Type B pancreatic cell (in vitro differentiated cells): ENCODE measurements at places on chromosomes 5 and 9.

DNA sequence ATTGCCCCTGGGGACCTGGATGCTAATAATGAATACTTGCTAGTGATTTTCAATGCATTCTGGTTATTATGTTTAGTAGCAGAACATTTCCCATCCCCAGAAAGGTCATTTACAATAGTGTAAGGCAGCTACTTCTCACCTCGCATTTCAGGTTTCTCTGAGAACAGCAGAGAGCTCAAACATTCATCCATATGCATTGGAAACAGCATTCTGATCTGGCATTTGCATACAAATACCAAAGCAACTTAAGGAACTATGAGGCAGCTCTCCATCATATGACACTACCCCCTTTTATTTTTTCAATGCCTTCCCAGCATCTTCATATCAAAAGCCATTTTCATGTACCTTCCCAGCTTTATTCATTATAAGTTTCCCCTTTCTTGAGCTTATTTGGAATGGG, 6.4 kb downstream of the PPP2R2B start:
- no peak for DNase-seq

DNA sequence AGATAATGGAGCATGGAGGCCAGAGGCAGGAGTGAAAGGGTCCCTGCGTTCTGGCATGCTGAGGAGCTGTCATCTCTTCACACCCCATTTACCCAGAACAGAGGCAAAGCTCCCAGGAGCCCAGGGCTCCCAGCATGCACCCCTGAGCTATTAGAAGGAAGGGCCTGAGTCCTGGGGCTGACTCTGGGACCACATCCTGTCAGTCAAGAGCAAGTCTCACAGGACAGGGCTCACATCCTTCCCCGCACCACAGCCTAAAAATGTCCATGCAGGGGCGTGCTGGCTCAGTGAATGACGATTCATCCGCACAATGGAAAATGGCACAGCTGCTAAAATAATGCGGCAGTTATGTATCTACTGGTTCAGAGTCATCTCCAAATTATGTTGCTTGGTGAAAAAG, 31.4 kb downstream of the CAMK2A start:
- no peak for DNase-seq

DNA sequence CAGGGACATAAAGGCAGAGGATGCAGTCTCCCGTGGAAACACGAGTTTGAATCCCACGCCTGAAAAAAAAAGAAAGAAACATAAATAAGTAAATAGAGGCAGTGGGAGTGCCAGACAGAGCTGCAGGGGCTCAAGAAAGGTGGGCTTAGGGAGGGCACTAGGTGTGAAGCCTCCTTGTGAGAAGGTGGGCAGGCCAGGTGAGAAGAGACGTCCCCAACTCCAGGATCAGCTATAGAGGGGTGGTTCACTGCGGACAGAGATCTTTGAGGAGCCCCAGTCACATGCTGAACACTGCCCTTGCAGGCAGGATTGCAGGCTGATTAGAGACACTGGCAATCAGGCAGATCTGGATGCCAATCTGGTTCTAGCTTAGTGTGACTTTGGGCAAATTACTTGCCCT, 172.1 kb downstream of the RGS3 start:
- DNase-seq = no peak

GRCh38 chr9:27945386-27945785, 372.1 kb upstream of the C9orf72 start:
- DNase-seq = no peak

GRCh38 chr9:33136721-33137670, 30.1 kb downstream of the B4GALT1 start:
- DNase-seq = no peak

DNA sequence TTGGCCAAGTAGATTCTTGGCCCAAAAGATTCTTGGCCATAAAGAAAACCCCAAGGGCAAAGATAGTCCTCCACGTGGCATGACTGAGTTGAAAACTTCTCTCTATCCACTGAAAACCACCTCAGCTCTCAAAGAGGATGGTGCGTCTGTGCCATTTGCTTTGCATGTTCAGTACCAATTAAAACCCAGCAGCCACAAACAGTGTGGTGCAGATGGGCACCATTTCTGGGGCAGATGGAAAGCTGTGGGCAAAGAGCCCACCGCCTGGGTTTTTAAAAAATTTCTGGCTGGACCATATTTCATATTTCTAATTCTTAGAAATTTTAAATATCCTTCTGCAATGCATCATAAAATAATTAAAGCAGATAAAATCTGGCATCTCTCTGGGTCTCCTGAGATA, 84.5 kb upstream of the PUM3 start:
- DNase-seq = no peak

- DNase-seq = no peak
Observed at GRCh38 chr9:105690742-105691141, 3.6 kb upstream of the TMEM38B start.

- DNase-seq = peak; percentile 42
Observed at GRCh38 chr9:88975966-88976889, 15.0 kb upstream of the S1PR3 start.

DNA sequence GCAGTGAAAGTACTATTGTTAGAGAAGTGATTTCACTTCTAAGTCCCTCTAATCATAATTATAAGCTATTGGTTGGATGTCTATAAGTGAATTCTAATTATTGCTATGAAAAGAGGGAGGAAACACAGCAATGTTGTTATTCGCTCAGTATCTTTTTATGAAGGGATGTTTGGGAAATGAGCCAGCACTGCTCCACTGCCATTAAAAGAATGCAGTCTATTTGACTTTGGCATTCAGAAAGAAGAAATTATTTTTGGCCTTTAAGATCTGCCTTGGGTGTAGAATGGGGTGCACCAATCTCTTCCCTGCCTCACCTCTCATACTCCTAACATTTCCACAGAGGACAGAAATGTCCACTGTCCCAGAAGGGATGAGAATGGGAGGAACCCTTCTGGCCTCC, 332.0 kb downstream of the SPATA31D1 start:
- DNase-seq = no peak

GRCh38 chr9:130239741-130240241, 25.8 kb upstream of the HMCN2 start:
- DNase-seq = no peak
